ENCODE measurements at places on chromosomes 5 and 9. TPM values are rescaled to one million over a fixed set of nuclear protein-coding genes. Genes with fewer than 3 reads are reported as not detected.
A peak's percentile ranks its signal among the peaks of the same experiment; 100 is the strongest.

Gene SREK1
- total RNA-seq: 75.2 TPM

Gene ZFP2
- total RNA-seq: 0.33 TPM

DNA sequence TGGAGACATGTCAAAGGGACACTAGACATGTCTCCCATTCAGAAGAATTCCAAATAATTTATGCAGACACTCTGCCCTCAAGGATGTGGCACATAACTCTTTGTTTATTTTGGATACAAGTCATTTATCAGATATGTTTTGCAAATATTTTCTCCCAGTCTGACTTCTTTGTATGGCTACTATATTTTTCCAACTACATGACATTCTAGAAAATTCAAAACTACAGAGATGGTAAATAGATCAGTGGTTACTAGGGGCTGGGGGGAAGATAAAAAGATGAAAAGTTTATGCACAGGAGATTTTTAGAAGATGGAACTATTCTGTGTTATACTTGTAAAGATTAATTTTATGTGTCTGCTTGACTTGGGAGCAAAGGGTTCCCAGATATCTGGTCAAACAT, 347.3 kb upstream of the TRPC7 start:
- H3K36me3 ChIP-seq: no peaks in the 10 kb centered on the region
- no peak overlapping the region for H3K4me3 ChIP-seq
- H3K27ac ChIP-seq: no peak overlapping the region
- no peak for DNase-seq
- H3K4me1 ChIP-seq: no peaks in the 10 kb centered on the region
- H3K27me3 ChIP-seq: no peaks in the 10 kb centered on the region

Gene SYNPO
- not detected for total RNA-seq

Gene CCIN
- total RNA-seq: not detected

DNA sequence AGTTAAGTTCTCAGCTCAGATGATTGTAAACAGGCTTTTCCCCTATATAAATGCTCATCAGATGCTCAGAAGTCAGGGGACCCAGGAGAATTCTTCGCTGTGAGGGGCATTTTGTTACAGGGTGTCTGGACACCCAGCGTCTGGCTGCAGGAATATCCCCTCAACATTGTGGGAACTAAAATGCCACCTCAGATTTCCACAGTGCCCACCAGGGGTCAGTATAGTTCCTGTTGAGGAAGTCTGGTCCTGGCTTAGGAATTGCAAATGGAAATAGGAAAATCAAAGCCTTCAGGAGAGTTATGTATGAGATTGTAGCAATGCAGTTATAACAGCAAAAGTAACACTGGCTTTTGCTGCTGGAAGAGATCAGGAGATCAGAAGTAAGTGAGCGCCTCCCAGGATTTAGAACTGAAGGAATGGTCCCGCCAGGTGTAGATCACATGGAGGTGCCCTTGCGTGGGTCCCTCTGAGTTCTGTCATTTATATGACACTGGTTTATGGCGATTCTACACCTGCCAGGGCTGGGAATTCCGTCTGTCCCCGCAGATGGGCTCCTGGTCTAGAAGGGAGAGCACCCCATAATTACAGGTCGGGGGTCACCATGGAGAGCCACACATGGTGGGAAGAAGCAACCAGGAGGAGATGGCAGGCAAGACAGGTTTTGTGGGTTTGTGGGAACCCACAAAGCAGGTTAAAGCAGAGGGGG, 47.1 kb upstream of the CTSL start:
- peaks cover 2% of the 10 kb centered on the region for H3K27me3 ChIP-seq
- no peak overlapping the region for H3K27ac ChIP-seq
- H3K36me3 ChIP-seq: no peaks in the 10 kb centered on the region
- H3K4me3 ChIP-seq: no peak overlapping the region
- peaks cover 3% of the 10 kb centered on the region for H3K4me1 ChIP-seq

DNA sequence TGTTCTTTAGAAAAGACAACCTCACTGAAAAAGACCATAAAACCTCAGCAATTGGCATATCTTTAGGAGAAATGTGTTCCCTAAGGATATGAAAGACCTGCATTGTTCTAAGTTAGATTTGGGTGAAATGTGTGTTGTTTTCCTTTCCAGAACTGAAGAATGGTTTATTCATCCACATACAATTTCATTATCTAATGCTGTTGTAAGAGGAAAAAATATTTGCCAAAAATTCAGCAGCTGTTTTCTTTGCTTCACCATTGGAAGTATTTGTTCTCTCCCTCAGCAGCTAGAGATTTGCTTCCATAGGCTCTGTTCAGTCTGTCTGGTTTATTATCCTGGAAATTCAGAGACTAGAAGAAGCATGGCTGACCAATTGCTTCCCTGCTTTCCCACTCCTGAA, 150.9 kb downstream of the ISOC1 start:
- H3K4me3 ChIP-seq: no peak overlapping the region
- no peaks in the 10 kb centered on the region for H3K27me3 ChIP-seq
- no peak overlapping the region for H3K27ac ChIP-seq
- DNase-seq: no peak
- H3K36me3 ChIP-seq: no peaks in the 10 kb centered on the region
- H3K4me1 ChIP-seq: no peaks in the 10 kb centered on the region

GRCh38 chr5:178606269-178606668, 16.1 kb upstream of the COL23A1 start:
- H3K27me3 ChIP-seq: no peaks in the 10 kb centered on the region
- no peak overlapping the region for H3K27ac ChIP-seq
- H3K36me3 ChIP-seq: peaks cover 73% of the 10 kb centered on the region

DNA sequence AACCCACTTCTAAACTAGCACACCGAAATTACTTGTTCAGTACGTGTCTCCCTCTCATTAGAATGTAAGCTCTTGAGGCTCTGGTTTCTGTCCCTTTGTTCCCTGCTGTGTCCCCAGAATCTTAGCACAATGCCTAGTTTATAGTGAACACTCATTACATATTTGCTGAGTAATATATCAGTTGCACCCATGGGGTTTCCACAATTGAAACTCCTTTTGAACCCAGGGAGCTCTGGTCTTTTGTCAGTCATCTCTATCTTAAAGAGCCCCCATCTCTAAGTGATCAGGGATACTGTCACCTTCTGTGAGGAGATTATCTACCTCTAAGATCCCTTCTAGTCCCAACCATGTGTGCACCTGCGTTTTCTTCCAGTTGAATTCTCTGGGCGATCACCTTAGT, 12.8 kb downstream of the CAMK4 start:
- H3K4me3 ChIP-seq: peak overlapping the region; percentile 73
- peaks cover 69% of the 10 kb centered on the region for H3K4me1 ChIP-seq
- peaks cover 19% of the 10 kb centered on the region for H3K36me3 ChIP-seq
- peak; percentile 71 for DNase-seq
- no peaks in the 10 kb centered on the region for H3K27me3 ChIP-seq
- peak overlapping the region; percentile 92 for H3K27ac ChIP-seq

Gene CAVIN4
- total RNA-seq: 0.19 TPM

GRCh38 chr5:146877178-146877681, 1.3 kb downstream of the PPP2R2B start:
- DNase-seq: peak; percentile 58
- peak overlapping the region; percentile 85 for H3K4me3 ChIP-seq
- no peaks in the 10 kb centered on the region for H3K36me3 ChIP-seq
- no peak overlapping the region for H3K27ac ChIP-seq
- peaks cover 46% of the 10 kb centered on the region for H3K27me3 ChIP-seq
- H3K4me1 ChIP-seq: peaks cover 9% of the 10 kb centered on the region

DNA sequence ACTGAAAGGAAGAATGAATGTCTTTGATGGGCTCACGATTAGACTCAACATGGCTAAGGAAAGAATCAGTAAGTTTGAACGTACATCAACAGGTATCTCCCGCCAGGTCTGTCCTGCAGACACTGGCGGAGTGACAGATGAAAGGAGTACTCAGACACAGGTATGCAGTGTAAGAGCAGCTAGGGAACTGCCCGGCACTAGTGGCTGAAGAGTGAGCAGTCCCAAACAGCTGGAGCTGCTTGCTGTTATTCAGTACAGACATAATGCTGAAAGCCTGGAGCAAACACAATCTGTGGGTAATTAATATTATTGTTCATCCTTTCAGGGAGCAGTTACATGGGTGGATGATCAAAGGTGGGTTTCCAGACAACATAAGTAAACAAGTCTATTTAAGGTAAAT, 835.5 kb downstream of the TLE4 start:
- DNase-seq: no peak
- H3K36me3 ChIP-seq: no peaks in the 10 kb centered on the region
- no peak overlapping the region for H3K27ac ChIP-seq
- H3K27me3 ChIP-seq: no peaks in the 10 kb centered on the region

Measured in activated CD4-positive, alpha-beta T cell treated with anti-CD3 and anti-CD28 coated beads, Interleukin-2, amount 10 ng/mL, durations not matched to agents 24 days and 14 days (primary cell).